SJCRH30 (cell line): ENCODE measurements at places on chromosomes 16 and 17.

DNA sequence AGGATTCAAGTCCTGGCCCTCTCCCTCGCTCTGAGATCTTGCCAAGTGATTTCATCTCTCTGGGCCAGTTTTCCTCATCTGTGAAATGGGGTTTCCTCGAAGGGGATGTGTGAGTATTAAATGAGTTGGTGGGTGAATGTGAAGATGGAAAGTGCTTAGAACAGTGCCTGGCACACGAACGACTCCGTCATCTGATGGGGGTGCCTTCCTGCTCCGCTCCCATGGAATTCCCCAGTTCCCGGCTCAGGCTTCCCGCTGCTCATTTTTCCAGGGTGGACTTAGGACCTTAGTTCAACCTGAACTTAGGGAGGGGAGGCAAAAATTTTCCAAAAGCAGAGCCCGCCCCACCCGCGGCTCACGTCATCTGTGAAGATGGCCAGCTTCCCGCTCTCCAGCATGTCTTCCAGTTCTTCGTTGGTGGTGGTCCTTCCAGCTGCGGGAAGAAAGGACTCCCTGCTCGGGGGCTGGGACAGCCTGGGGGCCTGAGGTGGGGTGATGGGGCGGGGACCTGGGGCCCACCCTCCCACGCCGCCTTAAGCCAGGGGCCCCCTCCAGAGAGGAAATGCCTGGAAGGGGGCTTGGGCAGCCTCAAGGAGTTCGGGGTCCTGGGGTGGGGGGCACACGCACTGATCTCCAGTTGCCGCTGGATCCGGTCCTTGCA, 11.4 kb downstream of the HSD3B7 start:
- no peaks in the 10 kb centered on the region for H3K27me3 ChIP-seq
- no peak for DNase-seq
- peaks cover 18% of the 10 kb centered on the region for H3K4me1 ChIP-seq
- H3K36me3 ChIP-seq, result no peaks in the 10 kb centered on the region
- H3K4me3 ChIP-seq, result no peak overlapping the region

DNA sequence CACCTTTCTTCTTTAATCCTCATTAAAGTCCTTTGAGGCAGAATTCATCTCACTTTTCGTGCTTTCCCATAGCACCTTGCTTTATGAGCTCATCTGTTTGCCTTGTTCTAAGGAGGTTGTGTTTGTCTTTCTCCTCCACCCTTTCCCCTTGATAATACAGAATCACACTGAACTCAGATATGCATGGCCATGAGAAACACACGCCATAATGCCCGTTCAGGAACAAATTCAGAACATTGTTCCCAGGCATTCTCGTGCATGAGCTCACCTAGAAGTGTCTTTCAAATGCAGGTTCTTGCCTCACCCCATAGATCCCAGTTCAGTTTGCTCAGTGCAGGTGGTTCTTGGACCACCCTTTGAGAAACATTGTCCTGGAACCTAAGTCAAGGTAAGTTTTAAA, 71.1 kb downstream of the TMEM114 start:
- no peak overlapping the region for H3K4me3 ChIP-seq
- H3K36me3 ChIP-seq, result no peaks in the 10 kb centered on the region

DNA sequence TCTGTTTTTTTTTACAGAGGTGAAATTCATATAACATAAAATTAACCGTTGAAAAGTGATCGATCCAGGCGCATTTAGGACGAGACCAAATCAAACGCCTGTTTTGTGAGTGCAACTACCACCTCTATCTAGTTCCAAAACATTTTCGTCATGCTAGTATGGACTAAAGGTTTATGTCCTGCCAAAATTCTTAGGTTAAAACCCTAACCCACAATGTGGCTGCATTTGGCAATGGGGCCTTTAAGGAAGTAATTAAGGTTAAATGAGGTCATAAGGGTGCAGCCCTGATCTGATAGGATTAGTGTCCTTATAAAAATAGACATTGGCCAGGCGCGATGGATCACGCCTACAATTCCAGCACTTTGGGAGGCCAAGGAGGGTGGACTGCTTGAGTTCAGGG, 32.8 kb upstream of the RCVRN start:
- no peak for DNase-seq
- H3K27ac ChIP-seq, result no peak overlapping the region
- no peaks in the 10 kb centered on the region for H3K27me3 ChIP-seq
- H3K36me3 ChIP-seq, result no peaks in the 10 kb centered on the region

GRCh38 chr17:66248285-66248684, 19.1 kb upstream of the APOH start:
- no peak overlapping the region for H3K27ac ChIP-seq
- no peaks in the 10 kb centered on the region for H3K27me3 ChIP-seq
- no peak for DNase-seq
- H3K36me3 ChIP-seq, result no peaks in the 10 kb centered on the region
- H3K4me1 ChIP-seq, result no peaks in the 10 kb centered on the region
- no peak overlapping the region for H3K4me3 ChIP-seq

- H3K4me1 ChIP-seq, result peaks cover 41% of the 10 kb centered on the region
- no peak overlapping the region for H3K4me3 ChIP-seq
- DNase-seq, result no peak
- H3K27ac ChIP-seq, result no peak overlapping the region
- H3K36me3 ChIP-seq, result no peaks in the 10 kb centered on the region
- H3K27me3 ChIP-seq, result no peaks in the 10 kb centered on the region
Measured at GRCh38 chr17:76545918-76546555, 6.2 kb downstream of the PRCD start.

GRCh38 chr17:61511480-61512182, 59.4 kb downstream of the TBX4 start:
- H3K27ac ChIP-seq, result no peak overlapping the region
- H3K27me3 ChIP-seq, result no peaks in the 10 kb centered on the region
- no peak overlapping the region for H3K4me3 ChIP-seq
- no peaks in the 10 kb centered on the region for H3K4me1 ChIP-seq

GRCh38 chr17:42513686-42514085, 22.4 kb upstream of the NAGLU start:
- H3K36me3 ChIP-seq, result 0 out of 2 replicates have a peak, but pooled peaks cover 6% of the 10 kb centered on the region
- no peak overlapping the region for H3K27ac ChIP-seq
- no peak overlapping the region for H3K4me3 ChIP-seq
- peaks cover 15% of the 10 kb centered on the region for H3K4me1 ChIP-seq

DNA sequence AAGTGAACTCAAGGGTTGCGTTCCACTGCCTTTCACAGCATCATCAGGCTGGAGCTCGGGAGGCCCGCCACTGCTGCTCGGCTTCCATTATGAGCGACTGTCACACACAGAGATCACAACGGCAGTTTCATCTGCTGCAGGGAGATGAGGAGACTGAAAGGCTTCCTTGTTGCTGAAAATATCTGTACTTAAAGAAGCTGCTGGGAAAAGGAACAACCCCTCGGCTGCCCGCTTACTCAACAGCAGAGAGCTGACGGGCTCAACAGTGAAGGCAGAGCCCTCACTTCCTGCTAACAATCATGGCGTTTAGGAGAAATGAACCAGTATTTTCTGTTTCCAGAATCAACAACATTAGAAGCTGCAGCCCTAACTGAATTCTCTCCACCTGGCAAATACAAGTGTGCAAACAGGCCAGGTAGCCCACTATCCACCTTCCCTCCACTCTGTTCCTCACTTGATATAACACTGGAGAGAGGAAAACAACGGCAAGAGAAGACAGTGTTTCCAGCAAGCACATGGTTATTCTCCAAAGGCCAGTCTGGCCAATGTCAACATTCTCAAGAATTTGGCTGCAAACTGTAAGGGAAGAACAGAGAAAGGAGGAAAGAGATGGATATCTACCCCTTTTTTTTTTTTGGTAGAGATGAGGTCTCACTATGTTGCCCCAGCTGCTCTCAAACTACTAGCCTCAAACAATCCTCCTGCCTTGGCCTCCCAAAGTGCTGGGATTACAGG, 33.7 kb downstream of the MBTPS1 start:
- peaks cover 9% of the 10 kb centered on the region; the same call in 1 of the 2 replicates for H3K36me3 ChIP-seq
- no peak overlapping the region for H3K27ac ChIP-seq
- H3K4me1 ChIP-seq, result no peaks in the 10 kb centered on the region
- H3K4me3 ChIP-seq, result no peak overlapping the region

DNA sequence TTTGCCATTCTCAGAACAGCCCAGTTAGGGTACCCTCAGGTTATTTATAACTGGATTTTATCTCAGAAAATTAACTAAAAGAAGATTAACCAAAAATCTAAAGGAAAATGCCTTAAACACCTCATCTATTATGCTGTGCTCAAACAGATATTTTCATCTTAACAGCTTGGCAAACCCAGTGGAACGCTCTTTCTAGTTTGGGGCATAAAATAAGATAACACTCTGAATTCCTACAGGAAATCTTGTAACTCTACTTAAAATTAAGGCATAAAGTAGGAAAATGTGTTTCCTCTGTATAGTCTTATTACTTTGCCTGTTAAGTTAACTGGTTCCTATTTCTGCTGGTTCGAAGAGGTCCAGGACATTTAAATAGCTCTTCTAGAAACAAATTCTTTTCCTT, 723.9 kb downstream of the MAF start:
- H3K27ac ChIP-seq, result no peak overlapping the region
- H3K27me3 ChIP-seq, result no peaks in the 10 kb centered on the region

GRCh38 chr16:81496742-81497141, 52.1 kb downstream of the CMIP start:
- H3K27me3 ChIP-seq, result no peaks in the 10 kb centered on the region
- no peaks in the 10 kb centered on the region for H3K36me3 ChIP-seq
- no peak overlapping the region for H3K4me3 ChIP-seq
- DNase-seq, result no peak
- peaks cover 4% of the 10 kb centered on the region; the same call in 1 of the 2 replicates for H3K4me1 ChIP-seq
- no peak overlapping the region for H3K27ac ChIP-seq

- H3K27ac ChIP-seq, result no peak overlapping the region
- no peaks in the 10 kb centered on the region for H3K27me3 ChIP-seq
- H3K4me3 ChIP-seq, result no peak overlapping the region
- DNase-seq, result no peak
- 0 out of 2 replicates have a peak, but pooled peaks cover 2% of the 10 kb centered on the region for H3K36me3 ChIP-seq
Measured at GRCh38 chr17:65626451-65626850, 65.0 kb upstream of the AXIN2 start.

- no peak overlapping the region for H3K4me3 ChIP-seq
- 0 out of 2 replicates have a peak, but pooled peaks cover 3% of the 10 kb centered on the region for H3K4me1 ChIP-seq
- H3K36me3 ChIP-seq, result no peaks in the 10 kb centered on the region
- no peak for DNase-seq
- H3K27ac ChIP-seq, result no peak overlapping the region
Measured at GRCh38 chr16:81442220-81442915, 2.2 kb upstream of the CMIP start.

DNA sequence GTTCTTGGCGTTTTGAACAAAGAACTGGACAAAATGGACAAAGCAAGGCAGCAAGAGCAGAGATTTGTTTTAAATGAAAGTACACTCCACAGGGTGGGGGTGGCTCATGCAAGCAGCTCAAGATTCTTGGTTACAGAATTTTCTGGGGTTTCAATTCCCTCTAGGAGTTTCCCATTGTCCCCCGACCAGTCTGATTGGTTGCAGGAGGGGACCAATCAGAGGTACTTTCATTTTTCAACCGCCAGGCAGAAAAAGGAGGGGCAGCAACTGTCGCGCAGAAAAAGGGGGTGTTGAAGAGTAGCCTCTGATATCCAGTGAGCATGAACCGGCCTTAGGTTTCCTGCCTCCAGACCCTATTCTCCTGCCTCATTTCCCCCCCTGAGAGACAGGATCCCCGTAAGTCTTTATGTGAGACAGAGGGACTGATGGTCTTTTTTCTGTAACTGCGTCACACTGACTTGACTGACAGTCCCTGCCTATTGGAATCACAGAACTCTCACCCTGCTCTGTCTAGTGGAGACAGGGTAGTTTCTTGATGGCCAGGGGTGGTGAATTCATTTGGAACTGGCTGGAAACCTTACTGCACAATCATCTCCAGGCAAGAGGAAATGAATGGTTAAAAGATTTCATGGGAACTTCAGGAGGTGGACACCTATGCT, 59.4 kb upstream of the ALOX12 start:
- no peak for DNase-seq
- H3K4me1 ChIP-seq, result no peaks in the 10 kb centered on the region

- no peaks in the 10 kb centered on the region for H3K27me3 ChIP-seq
- H3K4me1 ChIP-seq, result 0 out of 2 replicates have a peak, but pooled peaks cover 2% of the 10 kb centered on the region
- no peak overlapping the region for H3K27ac ChIP-seq
Measured at GRCh38 chr17:8312726-8313600, 2.9 kb downstream of the ARHGEF15 start.

DNA sequence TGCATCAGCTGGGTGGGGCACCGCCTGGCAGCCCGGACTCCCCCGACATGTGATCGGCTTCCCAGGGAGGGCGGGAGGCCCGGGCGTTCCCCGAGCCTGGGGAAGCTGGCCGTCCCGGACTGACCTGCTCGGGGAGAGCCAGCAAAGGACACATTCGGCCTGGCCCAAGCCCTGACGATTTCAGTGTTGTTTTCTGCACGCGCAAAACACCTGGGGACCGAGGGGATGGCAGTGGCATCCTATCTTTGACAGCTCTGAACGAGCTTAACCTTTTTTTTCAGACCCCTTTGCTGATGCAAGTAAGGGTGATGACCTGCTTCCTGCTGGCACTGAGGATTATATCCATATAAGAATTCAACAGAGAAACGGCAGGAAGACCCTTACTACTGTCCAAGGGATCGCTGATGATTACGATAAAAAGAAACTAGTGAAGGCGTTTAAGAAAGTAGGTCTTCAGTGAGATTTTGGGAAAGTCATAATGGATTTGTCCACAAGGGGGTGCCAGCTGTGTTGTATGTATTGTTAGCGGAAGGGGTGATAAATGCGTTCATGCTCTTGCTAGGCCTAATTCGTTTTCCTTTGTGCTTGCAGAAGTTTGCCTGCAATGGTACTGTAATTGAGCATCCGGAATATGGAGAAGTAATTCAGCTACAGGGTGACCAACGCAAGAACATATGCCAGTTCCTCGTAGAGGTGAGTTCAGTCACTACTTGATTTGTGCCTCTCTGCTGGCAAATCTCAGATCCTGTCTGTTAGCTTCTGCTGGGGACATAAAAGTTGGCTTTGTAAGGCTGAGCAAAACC, 1.0 kb downstream of the EIF1 start:
- H3K36me3 ChIP-seq, result peaks cover 42% of the 10 kb centered on the region
- peak overlapping the region; percentile 99 for H3K27ac ChIP-seq
- 0 out of 2 replicates have a peak, but pooled peaks cover 5% of the 10 kb centered on the region for H3K4me1 ChIP-seq
- H3K4me3 ChIP-seq, result peak overlapping the region; percentile 99

DNA sequence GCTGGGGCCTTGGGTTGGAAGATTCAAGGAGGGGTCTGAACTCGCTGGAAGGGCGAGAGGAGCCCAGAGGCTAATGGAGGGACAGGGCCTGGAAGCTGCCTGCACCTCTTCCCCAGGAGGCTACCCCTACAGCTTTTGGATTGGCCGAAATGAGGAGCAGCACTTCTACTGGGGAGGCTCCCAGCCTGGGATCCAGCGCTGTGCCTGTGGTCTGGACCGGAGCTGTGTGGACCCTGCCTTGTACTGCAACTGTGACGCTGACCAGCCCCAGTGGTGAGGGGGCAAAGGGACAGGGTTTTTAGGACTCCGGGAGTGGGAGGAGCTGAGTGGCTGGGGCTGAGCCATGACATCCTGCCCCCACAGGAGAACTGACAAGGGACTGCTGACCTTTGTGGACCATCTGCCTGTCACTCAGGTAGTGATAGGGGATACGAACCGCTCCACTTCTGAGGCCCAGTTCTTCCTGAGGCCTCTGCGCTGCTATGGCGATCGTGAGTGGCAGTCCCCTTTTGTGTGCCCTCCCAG, 8.8 kb downstream of the CNTNAP1 start:
- no peak overlapping the region for H3K4me3 ChIP-seq
- no peaks in the 10 kb centered on the region for H3K27me3 ChIP-seq
- no peaks in the 10 kb centered on the region for H3K4me1 ChIP-seq
- no peak for DNase-seq
- no peak overlapping the region for H3K27ac ChIP-seq
- H3K36me3 ChIP-seq, result no peaks in the 10 kb centered on the region

GRCh38 chr16:74226338-74226954, 70.2 kb upstream of the PSMD7 start:
- no peak overlapping the region for H3K4me3 ChIP-seq
- no peak overlapping the region for H3K27ac ChIP-seq
- no peaks in the 10 kb centered on the region for H3K27me3 ChIP-seq
- no peak for DNase-seq
- no peaks in the 10 kb centered on the region for H3K36me3 ChIP-seq
